ENCODE measurements at places on chromosomes 12 and 14.

GRCh38 chr14:56580221-56580711, 668 bp downstream of the TMEM260 start:
- peak; percentile 26 for DNase-seq

- no peak for DNase-seq
These were observed 234.0 kb downstream of the EGLN3 start for GRCh38 chr14:33716921-33717320.

- peak; percentile 97 for DNase-seq
These were observed 26.5 kb downstream of the MANSC1 start for GRCh38 chr12:12323591-12323990.

GRCh38 chr14:55071870-55072640, 20.6 kb downstream of the MAPK1IP1L start:
- peak; percentile 78 for DNase-seq

GRCh38 chr14:22200977-22201605, 387.9 kb downstream of the DAD1 start:
- DNase-seq, result peak; percentile 66

DNA sequence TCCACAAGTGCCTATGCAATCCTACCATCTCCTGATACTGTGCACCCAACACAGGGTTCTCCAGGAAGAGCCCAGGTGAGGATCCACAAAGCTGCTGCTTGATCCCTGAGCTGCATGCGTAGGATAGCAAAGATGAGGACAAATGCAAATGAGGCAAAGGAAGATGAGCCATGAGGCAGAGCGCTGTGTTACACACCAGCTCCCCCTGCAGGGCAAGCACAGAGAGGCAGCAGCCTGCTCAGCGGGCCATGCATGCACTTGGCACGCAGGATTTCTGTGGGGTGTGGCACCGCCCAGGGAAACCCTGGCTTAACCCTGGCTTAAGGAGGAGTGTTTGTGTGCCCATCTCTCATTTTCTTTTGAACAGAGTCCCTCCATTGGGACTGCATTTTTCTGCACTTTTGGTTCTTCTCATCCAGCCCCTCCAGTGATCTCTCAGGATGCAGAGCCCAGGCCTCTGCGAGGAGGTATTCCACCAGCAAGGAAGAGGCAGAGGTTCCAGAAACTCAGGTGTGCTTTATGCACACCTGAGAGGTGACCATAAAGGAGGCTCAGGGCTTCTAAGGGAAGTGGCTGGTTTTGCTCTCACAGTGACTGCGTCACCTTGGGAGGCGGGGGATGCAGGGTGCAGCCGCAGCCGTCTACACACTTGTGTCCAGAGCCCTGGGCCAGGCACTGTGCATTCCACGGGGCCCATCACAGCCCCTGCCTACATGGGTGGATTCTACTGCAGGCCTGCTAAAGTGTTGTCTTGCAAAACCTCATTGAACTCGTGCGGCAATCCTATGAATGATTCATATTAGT, 973.3 kb upstream of the TMEM132C start:
- peak; percentile 84 for DNase-seq

- no peak for DNase-seq
These were observed 48.2 kb downstream of the SPPL3 start for GRCh38 chr12:120855823-120856588.

DNA sequence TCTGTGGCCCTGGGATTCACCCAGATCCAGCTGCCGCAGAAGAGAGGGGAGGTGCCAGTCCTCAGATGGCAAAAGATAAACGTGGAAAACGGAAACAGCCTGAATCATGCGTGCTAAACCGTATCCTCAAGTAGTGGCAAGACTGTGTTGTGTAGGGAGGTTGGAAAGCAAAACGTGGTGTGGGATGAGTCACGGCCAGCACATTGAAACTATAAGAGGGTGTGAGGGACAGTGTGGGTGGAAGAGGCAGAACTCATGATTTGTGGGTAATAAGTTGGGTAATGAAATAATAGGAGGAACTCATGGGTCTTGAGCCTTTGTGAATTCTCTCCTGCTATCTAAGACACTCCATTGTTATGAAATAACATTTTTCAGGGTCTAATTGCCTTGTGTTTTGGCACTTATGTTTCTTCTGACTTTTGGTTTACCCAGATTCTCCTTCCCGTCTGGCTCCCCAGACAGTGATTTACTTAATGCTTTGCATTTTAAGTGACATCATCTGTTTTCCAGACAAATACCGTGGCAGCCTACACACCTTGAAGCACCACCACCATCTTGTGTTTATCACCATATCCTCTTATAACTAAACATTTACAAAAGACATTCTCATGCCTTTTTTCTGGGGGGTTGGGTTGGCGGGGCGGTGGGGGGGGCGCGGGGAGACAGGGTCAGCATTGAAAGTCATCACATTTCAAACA, 62.3 kb upstream of the PTCSC3 start:
- no peak for DNase-seq

DNA sequence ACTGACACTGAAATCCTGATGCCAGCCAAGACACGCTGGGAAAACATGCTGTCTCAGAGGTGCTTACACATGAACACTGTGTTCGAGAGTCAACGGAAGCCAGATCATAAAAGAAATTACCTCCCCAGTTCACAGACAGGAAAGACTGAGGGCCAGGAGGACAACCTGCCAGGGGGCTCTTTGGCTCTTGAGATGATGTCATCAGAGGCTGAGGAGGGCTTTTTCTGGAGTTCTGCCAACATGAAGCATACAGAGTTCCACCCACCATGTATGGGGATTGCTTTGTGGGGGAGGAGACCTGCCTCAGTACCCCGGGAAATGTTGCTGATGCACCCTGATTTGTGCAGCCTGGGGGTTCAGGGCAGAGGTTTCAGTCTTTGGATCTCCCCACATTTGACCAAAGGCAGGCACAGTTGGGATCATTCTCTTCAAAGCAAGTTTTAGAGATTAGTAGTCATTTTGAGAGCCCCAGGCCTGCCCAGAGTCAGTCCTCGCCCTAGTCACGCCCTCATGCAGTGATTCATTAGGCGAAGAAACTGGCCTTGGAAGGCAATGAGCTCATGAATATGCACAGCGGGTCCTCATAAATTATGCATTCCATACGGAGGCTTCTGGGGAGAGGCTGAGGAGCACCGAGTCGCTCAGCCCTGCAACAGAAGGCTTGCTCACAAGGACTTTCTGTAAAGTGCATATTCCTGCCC, 34.9 kb upstream of the EML1 start:
- peak; percentile 40 for DNase-seq

- no peak for DNase-seq
These were observed 104.1 kb downstream of the LMNTD1 start for GRCh38 chr12:25449007-25449406.

GRCh38 chr12:64610079-64610659, at the start of gene RASSF3:
Gene RASSF3, plus strand, starts transcription at chr12:64610495. Its CDS starts 138 bp downstream, at chr12:64610633.
- DNase-seq, result peak; percentile 91

- DNase-seq, result no peak
These were observed 1.5 kb downstream of the NPAS3 start for GRCh38 chr14:32940066-32940651.

DNA sequence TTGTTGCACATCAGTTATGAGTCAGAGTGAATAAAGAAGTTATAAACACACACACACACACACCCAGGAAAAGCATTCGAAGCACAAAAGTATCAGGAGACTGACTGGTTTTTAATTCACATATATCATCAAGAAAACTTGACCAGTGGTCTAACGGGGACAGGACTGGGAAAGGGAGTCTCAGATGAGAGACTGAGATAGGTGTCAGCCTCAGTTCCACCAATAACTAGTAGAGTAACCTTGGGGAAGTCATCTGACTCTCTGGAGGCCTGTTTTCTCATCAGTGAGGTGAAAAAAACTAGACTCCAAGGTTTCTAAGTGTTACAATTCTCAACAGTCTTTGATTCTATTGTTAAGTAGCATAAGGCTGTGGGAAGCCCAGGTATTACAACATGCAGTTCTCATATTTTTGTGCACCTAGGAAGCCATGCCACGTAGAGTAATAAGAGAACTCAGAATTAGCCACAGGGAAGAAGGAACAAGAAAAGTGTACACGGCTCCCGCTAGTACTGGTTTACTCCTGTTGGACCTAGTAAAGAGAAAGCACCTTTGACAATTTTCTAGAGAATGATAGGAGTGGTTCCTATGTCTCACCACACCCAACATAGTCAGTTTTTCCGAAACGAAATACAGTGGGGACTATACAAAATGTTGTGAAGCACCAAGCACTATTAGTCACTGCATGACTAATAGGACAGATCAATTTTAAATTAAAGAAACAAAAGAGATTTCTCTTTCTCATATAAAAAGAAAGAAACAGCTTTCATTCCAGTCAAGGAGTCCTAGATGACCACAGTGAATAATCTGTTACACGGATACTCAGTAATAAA, 5.0 kb downstream of the PPTC7 start:
- DNase-seq, result peak; percentile 70

GRCh38 chr12:81187686-81188085, 109.8 kb downstream of the ACSS3 start:
- no peak for DNase-seq

DNA sequence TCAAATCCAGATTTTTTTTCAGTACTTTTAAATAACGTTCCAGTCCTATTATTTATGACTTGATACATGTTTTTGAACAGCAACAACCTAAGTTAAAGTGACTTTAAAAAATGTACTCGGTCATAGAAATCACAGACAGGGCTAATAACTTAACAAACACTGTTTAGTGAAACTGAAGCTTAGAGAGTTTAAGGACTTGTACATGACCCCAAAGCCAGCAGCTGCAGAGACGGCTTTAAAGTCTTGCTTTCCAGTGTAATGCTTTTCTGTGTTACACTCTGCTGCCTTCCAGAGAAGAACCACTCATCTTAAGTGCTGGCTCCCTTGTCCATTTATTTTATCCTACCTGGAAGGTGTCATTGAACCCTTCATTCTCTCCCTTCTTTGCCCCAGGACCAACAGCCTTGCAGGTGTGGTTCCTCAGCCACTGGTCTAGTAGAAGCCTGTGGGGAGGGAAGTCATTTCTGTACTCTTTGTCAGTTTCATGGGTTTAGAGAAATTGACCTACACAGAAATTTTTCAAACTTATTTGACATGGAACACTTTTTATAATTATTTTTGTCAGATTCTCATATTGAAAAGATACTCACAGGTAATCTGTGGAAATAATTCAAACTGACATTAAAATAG, 60.9 kb downstream of the NAV3 start:
- DNase-seq, result no peak

DNA sequence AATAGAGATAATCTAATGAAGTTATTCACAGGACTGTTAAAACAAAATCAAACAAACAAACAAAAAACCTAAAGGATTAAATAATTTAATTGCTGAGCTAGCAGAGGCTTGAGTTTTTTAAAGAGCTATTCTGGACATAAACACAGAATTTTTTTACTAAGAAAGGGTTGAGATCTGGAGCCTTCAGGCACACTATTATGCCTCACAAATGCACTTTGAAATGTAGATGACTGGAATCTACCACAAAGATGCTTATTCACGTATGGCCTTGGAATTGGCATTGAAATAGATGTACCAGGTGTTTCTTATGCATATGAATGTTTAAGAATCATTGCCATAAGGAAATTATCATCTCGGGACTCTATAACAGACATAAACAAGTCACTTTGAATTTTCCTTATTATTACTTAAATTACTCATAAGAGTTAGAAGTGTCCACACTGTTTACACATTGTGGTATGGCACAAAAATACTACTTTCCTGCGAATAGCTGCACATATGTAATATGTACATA, 21.6 kb downstream of the PUS7L start:
- DNase-seq, result no peak

- DNase-seq, result no peak
These were observed 954 bp downstream of the HAUS4 start for GRCh38 chr14:22955702-22956569.

GRCh38 chr12:10601860-10602259, 11.5 kb downstream of the MAGOHB start:
- no peak for DNase-seq

DNA sequence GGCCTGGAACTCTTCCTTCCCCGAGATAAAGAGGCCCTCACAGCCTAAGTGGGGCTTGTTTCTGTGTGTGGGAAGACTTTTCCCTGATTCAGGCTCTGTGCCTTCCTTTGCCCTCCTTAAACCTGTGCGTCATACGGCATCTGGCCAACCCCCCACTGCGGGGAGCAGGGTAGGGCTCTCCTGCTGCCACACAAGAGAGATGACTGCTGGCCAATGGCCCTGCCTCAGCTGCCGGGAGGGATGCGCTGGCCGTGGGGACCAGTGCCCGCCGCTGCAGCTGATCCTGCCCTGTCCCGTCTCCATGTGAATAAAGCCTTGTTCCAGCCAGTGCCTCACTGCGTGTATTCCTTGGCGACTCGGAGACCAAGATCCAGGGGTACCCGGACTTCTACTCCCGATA, 42.5 kb upstream of the BEGAIN start:
- no peak for DNase-seq

- peak; percentile 83 for DNase-seq
These were observed 41.6 kb downstream of the ATXN2 start for GRCh38 chr12:111557271-111558106.

- DNase-seq, result peak; percentile 99
These were observed 44.8 kb upstream of the NR2C1 start for GRCh38 chr12:95118138-95118787.

DNA sequence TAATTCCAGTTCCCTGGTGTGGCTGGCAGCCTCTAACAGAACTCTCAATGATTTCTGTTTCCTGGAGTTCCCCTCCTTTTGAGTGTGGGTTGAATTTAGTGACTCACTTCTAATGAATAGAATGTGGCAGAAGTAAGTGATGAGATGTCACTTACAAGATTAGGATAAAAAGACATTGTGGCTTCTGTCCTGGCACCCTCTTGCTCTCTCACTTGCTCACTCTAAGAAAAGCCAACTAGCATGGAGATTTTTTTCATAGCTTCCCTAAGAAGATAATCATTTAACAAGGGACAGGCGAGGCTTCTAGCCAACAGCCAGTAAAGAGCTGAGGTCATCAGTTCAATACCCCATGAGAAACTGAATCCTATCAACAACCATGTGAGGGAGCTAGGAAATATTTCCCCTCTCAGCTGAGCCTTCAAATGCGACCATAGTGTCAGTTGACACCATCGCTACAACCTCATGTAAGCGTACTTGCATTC, 156.7 kb downstream of the TMTC3 start:
- peak; percentile 71 for DNase-seq

DNA sequence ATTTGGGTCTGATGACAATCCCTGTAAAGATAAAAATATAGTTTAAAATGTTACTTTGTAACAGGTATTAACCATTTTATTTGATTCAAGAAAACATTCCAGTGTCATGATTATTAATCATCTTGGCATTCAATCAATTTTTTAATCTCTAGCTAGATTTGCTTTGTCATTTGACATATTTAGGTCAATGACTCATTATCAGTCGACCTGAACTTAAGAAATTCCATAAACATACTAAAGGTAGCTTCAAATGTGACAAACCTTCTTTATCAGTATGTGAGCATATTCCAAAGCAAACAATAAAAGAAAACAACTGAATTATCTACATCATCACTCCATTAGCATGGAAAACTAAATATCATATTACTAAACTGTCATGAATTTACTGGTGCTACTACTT, 50.8 kb upstream of the CDKL1 start:
- DNase-seq, result peak; percentile 4
